ENCODE measurements at places on chromosomes 5 and 9. TPM values are rescaled to one million over a fixed set of nuclear protein-coding genes. Genes with fewer than 3 reads are reported as not detected.

Gene NEUROG1
- not detected for total RNA-seq

Gene ANKRD33B
- 3.1 TPM for total RNA-seq

Gene IGFBPL1
- total RNA-seq = not detected

Gene SLC31A2
- total RNA-seq = 12.4 TPM

Gene ESM1
- total RNA-seq = not detected

Gene MYORG
- 90.4 TPM for total RNA-seq

Gene PLAC8L1
- total RNA-seq = not detected

Gene ARL15
- total RNA-seq = 38.7 TPM

Measured in Peyer's patch (tissue), 4 donors.